ENCODE measurements at places on chromosomes 4 and X.

GRCh38 chr4:1494416-1495315 lies 88.4 kb upstream of the NKX1-1 start:
- no peak for DNase-seq

DNA sequence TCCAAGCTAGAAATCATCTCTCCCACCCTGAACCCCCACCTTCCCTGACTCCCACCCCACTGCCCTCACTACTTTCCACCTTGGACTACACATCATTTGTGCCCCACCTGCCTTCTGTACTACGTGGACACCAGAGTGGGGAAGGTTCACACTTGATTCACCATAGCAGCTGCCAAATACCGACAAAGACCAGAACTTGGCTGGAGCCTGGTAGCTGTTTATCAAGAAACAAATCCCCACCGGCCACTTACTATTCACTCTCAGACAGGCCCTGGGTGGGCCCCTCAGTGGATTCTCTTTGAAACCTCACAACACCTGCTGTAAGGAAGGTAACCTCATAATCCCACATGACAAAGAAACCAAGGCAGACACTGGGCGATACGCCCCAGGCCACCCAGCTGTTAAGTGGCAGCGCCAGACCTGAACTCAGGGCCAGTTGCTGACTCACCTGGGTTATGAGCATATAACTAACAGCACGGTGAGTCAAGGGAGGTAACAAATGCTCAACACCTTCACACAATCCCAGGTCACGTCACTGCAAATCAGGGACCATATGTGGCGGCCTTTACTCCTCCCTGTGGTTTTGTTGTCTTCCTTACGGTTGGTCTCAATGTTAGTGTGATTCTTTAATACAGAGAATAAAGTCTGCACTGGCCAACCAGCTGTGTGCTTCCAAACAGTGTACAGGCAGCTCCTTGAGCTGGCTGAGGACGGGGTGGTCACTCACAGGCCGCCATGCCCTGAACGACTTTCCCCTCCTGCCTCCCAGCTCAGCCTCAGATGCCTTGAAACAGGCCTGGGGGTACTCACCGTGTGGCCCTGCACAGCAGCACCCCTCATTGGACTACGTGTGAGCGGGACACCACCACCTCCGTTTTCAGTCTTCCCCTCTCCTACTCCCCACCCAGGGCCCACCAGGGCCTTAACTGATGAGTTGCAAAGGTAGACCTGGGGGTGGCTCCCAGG lies 7.5 kb downstream of the WDR1 start:
- DNase-seq: no peak

DNA sequence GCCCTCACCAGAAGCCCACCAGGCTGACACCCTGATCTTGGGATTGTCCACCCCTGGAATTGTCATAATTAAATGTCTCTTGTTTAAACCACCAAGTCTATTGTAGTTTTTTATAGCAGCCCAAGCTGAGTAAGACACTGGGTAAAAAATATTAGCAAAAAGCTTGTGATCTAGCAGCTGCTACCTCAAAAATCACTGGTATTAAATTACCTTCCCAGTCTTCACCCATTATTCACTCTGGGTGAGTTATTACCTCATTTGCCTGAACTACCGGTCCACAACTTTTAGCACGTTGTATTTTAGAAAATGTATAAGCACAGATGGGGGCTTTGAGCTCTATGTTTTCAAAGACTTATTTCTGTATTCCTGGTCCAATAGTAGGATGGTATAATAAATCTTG lies 12.0 kb upstream of the TRIM61 start:
- no peak for DNase-seq

GRCh38 chrX:137566746-137567679 lies 1.1 kb downstream of the ZIC3 start:
- DNase-seq: peak; percentile 35

DNA sequence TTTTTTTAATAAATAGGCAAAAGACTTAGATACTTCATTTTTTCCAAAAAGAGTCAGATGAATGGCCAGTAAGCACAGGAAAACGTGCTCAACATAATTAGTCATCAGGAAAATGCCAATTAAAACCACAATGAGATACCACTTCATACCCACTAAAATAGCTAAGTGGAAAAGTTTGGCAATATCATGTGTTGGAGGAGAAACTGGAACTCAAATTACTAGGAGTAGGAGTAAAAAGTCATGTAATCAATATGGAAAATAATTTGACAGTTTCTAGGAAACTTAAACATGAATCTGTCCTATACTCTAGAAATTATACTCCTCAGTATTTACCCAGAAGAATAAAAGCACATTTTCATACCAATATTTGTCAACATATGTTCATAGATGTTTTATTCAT lies 449.8 kb downstream of the INPP4B start:
- DNase-seq: no peak

GRCh38 chr4:143203577-143203976 lies 18.9 kb downstream of the USP38 start:
- no peak for DNase-seq

- DNase-seq: no peak
Observed at GRCh38 chr4:48742412-48742811, 37.7 kb downstream of the FRYL start.

- DNase-seq: peak; percentile 16
Observed at GRCh38 chr4:48093991-48094416, 40.0 kb downstream of the TXK start.

DNA sequence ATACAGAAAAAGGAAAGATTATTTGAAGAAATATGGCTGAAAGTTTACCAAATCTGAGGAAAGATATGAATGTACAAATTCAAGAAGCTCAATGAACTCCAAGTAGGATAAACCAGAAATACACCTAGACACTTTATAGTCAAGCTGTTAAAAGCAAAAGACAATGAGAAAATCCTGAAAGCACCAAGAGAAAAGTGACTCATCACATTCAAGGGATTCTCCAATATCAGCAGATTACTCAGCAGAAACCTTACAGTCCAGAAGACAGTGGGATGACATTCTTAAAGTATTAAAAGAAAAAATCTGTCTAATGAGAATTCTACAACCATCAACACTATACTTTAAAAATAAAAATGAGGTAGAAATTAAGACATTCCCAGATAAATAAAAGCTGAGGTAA lies 223.8 kb upstream of the ZCCHC13 start:
- no peak for DNase-seq

- DNase-seq: peak; percentile 32
Observed at GRCh38 chrX:33434256-33435092, 223.1 kb upstream of the DMD start.

GRCh38 chr4:69617083-69617694 lies 22.3 kb downstream of the UGT2A2 start:
- DNase-seq: peak; percentile 66

DNA sequence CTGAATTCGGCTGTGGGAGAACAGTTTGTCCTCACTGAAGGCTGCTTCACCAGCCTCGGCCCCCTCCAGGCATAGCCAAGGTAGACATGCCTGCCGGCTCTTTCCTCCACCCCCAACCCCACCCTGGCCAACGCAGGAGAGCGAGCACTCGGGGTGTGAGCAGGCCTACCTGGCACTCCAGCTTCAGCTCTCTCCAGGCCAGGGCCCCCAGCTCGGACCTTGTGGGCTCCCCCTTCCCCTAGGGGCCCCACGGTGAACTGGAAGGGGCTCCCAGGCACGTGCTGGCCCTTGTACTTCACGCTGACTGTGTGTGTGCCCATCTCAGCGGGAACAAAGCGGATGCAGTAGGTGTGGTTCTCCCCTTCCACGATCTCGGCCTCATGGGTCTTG lies 22.4 kb downstream of the FLNA start:
- DNase-seq: no peak

DNA sequence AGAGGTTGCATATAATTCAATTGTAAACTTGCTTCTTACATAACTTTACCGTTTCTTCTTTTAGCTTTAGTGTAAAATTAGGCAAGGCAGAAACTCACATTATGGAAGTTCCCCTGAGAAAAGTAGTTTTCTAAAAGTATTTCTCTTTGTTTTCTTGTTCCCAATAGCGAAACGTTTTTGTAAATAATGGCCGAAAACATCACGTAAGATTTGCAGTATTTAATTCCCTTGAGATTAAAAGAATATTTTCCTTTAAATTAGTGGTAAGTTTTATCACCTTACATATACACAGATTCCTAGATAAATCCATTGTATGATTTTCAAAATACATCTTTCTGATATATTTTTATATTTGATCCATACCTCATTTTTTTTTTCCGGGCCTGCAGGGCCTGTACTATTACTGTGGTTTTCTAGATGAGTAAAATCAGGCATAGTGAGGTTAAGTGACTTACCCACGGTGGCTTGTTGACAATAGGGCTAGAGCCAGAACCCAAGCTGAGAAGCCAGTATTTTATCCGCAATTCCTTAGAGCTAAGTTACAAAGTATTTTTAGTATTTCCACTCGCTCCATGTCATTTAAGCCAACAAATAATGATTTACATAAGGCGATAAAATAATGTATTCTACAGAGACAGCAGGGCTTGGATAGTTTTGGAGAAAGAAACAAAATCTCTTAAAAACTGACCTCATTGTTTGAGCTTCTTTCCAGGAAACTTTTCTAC lies 82.2 kb upstream of the VEGFC start:
- DNase-seq: no peak

- no peak for DNase-seq
Observed at GRCh38 chrX:107701493-107702121, 73.3 kb downstream of the PRPS1 start.

DNA sequence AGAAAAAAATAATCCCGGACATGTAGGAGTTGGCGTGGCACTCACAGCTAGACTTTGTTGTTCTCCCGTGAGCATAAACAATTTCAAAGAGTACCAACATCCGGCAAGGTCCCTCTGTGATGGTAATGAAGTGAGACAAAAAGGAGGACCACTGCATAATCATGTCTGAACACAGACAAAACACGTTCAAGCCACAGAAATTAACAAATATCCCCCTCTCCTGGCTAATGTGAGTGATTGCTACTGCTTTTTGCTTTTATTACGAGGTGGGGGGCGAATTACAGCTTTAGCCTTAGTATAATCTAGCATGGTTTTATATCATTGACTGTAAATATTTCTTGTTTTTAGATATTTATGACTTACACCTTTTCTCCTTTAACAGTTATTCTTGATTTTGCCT lies 118.5 kb downstream of the PLS3 start:
- DNase-seq: peak; percentile 41

DNA sequence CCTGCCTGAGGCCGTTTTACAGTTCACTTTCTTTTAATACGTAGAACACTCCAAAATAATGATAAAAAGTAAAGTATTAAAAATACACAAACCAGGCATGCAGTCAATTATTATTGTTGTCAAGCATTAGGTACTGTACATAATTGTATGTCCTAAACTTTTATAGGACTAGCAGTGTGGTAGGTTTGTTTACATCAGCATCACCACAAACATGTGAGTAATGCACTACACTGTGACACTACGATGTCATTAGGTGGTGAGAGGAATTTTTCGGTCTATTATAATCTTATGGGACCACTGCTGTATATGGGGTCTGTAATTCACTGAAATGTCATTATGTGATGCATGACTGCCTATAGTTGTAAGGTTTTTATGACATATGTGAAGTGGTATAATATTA lies 149.5 kb upstream of the SH3RF1 start:
- DNase-seq: no peak

DNA sequence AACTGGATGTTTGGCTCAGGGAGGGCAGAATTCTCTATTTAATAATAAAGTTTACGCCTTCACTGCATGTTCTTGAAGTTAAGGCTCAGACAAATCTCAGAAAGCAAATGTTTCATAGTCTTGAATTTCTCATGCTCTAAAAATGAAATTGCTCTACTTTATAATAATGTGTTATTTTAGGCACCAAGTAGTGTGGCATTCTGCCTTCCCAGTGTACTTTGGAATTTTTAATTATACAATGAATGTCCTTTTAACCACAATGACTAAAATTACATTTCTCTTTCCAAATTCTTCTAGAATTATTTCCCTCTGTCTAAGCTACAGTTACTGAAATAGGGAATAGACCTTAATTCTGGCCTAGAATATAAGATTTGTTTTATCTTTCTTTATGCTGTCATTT lies 97.9 kb upstream of the PDE5A start:
- peak; percentile 71 for DNase-seq

DNA sequence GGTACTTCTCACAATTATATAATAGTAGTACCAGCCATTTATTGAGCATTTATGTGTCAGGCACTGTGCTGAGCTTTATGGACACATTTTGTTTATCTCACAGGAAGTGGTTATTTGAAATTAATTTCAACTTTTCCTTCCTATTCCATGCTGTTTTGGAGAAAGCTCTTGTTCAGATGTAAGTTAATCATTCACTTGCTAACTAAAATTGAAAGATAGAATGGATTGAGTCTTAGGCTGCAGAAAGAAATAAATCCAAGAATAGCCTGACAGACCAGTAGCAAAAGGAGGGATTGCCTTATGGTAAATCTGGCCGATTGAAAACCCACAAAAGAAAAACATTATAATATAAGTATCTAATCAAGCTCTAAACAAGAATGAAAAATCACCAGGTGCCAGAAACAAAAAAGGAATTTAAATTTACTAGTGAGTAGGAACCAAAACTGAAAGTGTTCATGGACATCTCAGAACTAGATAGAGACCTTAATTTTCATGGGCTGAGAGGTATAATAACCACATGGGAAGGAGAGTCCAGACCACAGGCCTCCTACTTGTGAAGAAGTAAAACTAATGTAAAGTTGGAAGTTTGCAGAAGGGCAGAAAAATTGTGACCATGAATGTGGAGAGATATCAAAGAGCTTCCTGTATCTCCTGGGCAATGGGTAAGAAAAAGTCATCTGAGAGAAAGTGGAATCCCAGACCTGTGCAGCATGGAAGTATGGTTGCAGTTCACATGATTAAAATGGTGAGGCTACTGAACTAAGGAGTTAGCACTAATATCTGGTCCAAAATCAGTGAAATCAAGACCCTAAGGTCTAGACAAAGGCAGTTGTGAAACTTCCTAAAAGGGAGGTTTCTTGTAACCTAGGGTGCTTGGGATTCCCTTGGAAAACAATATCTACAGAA lies 38.0 kb downstream of the RADX start:
- DNase-seq: no peak

DNA sequence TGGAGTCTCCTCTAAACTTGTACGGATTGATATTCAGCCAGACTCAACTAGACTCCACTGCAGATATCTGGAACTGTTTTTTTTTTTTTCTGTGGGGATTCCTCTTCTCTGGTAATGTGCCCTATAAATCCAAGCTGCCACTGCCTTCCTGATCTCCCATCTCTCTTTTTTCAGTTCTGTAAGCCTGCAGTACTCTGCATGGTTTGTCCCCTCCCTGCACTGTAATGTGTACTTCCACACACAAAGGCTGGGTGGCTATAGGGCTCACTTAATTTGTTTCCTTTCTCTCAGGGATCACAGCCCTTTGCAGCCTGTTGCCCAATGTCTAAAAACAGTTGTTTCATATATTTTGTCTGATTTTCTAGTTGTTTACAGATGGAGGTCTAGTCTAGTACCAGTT lies 84.7 kb upstream of the RPA4 start:
- DNase-seq: no peak

DNA sequence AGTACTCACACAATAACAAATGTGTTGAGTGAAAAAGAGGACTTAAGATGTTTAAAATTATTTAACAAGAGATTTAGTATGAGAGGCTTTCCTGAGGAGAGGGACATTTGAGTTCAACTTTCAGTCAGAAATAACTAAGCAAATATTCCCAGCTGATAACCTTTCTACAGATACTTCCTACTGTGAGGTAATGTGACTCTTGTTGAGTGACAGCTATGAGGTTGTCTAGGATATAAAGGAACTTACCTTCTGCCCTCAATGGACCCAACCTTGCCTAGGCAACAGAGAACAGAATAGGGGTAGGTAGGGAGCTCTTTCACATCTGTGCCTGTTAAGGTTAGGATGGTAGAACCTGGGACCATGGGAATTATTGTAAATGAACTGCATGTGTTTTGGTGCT lies 54.7 kb downstream of the GLUD2 start:
- DNase-seq: no peak
